Stimulated activated CD4-positive, alpha-beta T cell treated with anti-CD3 and anti-CD28 coated beads, Interleukin-1b, Interleukin-23, amount 100 ng/mL, for 24 hours (primary cell): ENCODE measurements at places on chromosomes 4 and X.

DNA sequence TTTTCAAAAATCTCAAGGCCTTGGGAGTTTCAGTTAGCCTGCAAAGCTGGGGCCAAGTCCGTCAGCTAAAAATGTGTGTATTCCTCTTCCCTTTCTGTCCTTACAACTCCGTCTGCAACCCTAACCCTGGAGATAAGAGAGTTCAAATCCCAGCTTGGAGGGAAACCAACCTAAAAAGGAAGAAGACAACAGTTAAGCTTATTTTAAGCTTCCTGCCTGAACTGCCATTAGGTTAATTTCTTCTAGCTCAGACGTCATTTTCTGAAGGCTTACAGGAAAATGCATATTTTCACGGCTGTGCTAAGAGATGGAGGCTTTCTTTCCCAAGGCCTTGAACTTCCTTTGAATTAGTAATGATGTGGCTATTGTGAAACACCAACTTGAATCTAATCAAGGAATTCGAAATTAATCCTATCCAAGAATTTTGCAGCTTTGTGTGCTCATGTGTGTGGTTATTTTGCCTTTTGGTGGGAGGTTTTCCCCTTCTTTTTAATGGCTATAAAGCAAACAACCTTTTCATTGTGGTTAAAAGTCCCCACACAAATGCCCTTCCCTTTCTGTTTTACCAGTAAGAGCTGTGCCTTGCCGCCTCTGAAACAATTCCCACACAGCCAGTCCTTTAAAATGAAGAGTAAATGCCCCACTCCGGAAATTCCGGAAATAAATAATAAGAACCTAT lies 103.5 kb downstream of the IRF2 start:
- DNase-seq, result no peak

DNA sequence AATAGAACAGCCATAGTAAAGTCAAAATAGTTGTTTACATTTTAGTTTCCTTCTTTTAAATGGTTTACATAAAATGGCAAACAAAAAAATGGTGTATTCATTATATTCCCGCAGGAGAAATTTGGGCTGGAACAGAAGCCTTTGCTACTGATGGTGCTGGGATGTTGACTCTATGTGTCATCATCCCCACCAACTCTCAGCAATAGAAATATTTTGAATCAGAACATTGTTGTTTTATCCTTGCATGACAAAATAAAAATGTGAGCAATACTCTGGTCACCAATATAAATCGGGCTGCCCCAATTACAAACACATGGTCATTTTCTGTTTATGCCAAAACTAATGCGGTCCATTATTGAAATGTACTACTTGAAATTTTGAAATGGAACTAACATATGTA lies 1131.6 kb upstream of the PCDH7 start:
- DNase-seq, result no peak

- no peak for DNase-seq
Observed at GRCh38 chr4:99961711-99962110, 11.6 kb upstream of the H2AZ1 start.

DNA sequence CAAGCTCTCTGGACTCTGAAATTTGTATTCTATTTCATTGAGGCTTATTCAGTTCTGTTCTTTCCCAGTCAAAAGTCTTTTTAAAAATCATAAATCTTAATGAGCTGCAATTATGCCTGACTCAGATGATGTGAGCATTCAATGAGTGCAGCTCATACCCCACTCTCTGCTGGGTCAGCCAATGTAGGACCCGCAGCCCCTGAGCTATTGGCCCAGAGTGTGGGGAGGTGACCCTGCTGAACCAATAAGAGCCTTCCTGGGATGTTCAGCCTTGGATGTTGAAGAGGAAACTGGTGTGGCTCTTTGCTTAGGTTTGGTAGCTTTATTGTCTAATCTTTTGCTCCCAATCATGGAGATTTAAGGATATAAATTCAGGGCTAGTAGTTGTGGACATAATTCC lies 12.1 kb upstream of the TCEAL4 start:
- DNase-seq, result no peak

- DNase-seq, result no peak
Observed at GRCh38 chr4:95599777-95600400, 51.1 kb upstream of the UNC5C start.

DNA sequence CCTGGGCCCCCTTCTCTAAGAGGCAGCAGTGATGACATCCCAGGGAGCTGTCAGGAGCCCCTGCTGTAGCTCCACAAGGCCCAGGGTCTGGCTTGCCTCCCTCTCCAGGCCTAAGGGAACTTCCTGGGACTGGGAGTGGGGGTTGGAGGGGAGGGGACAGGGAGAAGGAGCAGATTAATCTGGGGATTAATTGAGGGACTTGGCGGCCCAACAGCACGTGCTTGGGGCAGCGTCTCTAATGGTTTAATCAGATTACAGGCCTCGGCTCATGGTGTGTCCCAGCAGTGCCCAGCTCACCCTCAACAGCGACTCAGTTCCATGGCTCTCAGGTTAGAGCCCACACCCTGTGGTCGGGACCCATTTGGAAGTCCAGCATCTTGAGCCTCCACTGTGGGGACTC lies 47.9 kb downstream of the EFNB1 start:
- DNase-seq, result no peak

DNA sequence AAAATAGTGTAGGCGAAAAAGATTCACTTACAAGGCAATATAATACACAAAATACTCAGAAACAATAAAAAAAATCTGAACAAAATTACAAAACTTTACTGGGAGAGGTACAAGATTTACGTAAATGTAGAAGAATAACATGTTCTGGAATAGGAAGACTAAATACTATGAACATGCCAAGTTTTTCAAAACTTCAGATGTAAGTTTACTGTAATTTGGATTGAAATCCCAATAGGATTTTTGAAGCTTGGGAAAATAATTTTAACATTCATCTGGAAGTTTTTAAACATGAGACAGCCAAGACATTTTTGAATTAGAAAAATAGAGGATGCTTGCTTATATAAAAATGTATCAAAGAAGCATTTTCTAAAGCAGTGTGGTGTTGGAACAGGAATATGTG lies 30.5 kb upstream of the CT83 start:
- DNase-seq, result no peak

GRCh38 chrX:133300591-133300990 lies 82.4 kb upstream of the TFDP3 start:
- no peak for DNase-seq

GRCh38 chrX:31329298-31329697 lies 257.5 kb upstream of the FTHL17 start:
- no peak for DNase-seq

DNA sequence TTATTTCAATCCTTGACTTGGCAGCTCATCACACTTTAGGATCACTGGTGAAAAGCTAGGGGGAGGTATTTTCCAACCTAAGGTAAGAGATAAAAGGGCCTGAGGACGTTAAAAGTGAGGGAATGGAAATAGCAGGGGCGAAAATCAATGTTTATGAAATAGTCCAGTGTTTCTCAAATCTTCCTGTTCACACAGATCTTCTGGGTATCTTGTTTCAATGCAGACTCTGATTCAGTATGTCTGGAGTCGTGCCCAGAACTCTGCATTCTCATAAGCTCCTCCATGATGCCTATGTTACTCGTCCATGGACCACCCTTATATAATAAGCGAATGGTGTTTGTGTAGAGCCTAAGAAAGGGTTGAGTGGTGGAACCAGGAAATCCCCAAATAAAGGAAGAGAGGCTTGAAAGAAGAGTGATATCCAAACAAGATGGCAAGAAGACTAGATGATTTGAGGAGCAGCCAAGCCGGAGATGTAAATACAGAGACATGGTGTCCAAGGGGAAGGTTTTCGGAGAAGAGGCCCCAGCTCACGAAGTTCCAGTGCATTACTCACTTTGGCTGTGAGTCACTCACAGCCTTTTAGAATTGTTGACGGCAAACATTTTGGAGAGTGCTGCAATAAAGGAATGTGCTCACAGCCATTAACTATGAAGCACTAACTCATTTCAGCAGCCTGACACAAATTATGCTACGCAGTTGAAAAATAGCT lies 215.6 kb upstream of the PPARGC1A start:
- DNase-seq, result no peak

DNA sequence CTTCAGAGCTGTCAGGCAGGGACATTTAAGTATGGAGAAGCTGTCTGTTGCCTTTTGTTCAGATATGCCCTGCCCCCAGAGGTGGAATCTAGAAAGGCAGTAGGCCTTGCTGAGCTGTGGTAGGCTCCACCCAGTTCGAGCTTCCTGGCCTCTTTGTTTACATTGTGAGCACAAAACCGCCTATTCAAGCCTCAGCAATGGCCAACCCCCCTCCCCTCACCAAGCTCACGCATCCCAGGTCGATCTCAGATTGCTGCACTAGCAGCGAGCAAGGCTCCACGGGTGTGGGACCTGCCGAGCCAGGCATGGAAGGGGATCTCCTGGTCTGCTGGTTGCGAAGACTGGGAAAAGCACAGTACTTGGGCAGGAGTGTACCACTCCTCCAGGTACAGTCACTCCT lies 59.3 kb downstream of the ZNF674 start:
- DNase-seq, result no peak

DNA sequence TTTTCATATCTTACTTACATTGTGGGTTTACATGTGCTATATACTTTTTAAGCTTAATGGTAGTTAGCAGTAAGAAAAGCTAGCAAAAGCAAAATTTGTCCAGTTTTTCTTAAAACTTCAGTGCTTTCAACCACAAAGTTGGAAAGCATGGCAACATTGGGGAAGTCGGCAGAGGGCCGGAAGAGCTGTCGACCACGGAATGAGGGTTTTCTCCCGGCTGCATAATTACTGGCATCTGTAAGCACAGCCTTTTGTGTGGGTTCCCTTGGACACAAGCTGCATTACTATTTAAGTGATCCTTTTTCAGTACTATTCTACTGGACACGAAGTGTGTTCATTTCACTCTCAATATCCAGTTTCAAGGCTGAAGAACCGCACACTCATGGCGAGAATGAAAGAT lies 560.4 kb downstream of the ANKRD50 start:
- no peak for DNase-seq
